ENCODE measurements at places on chromosomes 7 and 10.

GRCh38 chr10:16521311-16522016 lies at the start of gene C1QL3:
Gene C1QL3 (minus strand): TSS chr10:16521879. CDS start chr10:16521065, 814 bp downstream.
- no peak for DNase-seq

GRCh38 chr7:130947792-130948580 lies 214.0 kb upstream of the KLF14 start:
- DNase-seq, result no peak

DNA sequence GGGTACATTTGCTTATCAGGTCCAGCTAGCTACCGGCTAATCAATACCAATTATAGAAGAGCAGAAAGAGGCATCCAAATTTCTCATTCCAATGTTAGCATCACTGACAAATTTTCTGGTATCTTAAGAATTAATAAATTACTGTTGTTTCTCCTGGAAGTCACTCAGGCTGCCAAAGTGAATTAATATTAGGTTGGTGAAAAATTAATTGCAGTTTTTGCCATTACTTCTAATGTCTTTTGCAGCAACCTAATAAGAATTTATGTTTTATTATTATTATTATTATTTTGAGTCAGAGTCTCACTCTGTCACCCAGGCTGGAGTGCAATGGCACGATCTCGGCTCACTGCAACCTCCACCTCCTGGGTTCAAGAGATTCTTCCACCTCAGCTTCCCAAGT lies 979.9 kb downstream of the TYW1 start:
- DNase-seq, result no peak

DNA sequence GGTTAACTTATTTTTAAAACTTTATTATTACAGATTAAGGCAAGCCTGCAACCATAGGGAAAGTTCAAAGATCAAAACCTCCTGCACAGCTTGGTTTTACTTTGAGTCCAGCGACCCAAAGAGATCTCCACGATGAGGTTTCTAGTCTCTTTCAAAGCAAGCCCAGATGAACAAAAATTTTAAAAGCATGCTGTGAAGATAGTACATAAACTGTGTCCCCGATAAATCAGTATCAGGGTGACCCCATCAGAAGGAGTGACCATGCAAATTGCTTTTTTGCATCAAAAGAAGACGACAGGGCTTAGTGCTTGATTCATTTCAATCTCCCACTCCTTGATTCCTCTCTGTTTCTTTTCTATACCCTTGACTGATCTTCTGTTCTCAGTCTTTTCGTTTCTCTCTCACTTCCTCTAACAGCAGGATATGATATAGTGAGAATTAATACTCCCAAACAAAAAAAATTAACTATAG lies 16.0 kb upstream of the DNTT start:
- no peak for DNase-seq

DNA sequence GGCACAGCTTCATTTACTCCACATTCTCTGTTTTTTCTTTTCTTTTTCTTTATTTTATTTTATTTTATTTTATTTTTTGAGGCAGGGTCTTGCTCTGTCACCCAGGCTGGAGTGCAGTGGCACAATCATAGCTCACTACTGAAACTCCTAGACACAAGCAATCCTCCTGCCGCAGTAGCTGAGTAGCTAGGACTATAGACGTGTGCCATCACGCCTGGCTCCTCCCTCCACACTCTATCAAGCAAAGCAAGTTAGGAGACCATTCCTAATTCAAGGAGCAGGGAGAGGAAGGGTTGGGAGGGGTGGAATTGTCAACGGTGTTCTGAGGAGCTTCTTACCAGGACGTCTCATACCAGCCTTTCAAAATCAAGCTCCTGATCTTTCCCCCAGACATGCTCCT lies 52.4 kb downstream of the OAT start:
- DNase-seq, result no peak

GRCh38 chr7:137488038-137488437 lies 144.5 kb upstream of the PTN start:
- no peak for DNase-seq

DNA sequence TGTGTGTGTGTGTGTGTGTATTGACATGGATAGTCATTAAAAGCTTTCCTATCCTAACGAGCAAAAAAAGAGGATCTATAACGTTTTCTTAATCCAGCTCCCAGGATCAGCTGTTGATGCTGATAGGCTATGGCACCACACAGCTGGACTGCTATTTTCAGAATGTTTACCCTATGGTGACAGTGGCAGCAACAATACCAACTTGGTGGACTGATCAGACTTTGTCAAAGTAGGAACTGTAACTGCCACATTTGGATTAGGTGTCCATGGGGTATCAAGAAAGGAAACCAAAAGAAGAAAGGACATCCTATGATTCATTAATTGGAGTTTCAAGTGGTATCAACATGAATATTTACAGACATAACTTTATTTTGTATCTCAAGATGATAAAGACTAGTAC lies 2.7 kb upstream of the CLEC5A start:
- no peak for DNase-seq

- no peak for DNase-seq
Observed at GRCh38 chr10:70602665-70603448, at the start of gene PRF1. Gene PRF1 (minus strand): TSS chr10:70602741. CDS start chr10:70600902, 1,839 bp downstream.

DNA sequence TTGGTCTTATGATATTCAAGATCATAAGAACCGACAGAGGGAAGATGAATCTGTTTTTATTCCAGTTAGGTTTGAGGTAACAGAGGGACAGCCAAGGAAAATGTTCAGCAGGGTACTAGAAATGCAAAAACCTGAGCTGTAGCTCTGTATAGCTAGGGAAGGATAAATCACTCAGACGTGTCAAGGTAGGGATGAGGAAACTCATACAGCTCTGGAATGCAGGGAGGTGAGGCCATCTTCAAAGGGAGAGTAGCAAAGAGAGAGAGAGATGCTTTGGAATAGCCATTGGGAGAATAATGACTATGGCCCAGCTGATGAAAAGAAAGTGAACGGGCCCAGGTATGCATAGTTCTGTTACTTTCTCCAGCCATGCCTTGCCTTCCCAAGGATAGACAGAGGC lies 77.8 kb downstream of the PAX2 start:
- no peak for DNase-seq

DNA sequence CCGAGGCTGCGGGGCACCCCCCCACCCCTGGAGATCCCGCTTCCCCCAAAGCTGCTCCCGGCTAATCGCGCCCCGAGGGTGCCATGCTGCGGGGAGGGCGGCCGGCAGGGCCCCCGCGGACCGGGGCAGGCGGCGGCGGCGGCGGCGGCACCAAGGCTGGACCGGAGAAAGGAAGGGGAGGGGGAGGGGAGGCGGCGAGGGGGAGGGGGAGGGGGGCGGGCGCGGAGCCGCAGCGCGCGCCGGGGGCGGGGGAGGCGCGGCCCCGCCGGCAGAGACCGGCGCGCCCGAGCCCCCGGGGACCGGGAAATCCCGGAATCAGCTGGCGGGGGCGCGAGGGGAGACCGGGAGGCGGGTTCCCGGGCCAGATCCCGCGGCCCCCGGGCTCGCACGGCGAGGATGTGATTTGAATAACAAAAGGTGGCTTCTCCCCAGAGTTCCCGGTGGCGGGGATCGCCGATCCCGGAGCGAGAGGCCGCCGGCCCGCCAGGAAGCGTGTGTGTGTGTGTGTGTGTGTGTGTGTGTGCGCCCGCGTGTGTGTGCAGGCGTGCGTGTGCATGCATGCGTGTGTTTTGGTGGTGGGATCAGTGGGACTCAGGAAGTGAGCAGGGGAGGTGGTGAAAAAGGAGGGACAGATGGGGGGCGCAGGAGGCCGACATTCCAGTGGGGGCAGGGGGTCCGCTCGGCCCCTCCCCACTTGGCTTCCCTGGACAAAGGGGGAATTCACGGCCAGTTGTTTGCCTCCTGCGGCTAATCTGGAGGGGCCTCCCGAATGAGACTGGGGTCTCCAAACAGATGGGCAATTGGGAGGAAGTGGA lies 99.5 kb downstream of the HIP1 start:
- peak; percentile 5 for DNase-seq

- DNase-seq, result peak; percentile 17
Observed at GRCh38 chr7:105691680-105692564, 110.6 kb upstream of the EFCAB10 start.

DNA sequence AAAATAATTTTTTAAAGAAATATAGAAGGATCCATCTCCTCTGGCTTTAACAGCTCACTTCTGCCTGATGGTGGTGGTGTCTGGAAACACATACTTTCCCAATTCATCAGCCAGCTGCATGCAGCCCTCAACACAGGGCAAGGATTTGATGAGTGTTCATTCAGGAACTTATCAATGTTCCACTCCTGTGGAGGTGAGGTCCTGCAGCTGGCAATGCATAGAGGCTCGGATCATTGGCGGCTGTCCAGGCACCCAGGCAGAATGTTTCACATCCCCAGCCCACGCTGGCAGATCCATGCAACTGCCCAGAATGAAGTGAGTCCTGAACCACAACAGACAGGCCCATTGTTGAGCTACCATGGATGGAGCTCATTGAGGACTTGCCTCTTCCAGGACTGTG lies 55.2 kb upstream of the KCNMA1 start:
- DNase-seq, result no peak

- DNase-seq, result no peak
Observed at GRCh38 chr7:91240376-91240941, 23.8 kb upstream of the FZD1 start.

DNA sequence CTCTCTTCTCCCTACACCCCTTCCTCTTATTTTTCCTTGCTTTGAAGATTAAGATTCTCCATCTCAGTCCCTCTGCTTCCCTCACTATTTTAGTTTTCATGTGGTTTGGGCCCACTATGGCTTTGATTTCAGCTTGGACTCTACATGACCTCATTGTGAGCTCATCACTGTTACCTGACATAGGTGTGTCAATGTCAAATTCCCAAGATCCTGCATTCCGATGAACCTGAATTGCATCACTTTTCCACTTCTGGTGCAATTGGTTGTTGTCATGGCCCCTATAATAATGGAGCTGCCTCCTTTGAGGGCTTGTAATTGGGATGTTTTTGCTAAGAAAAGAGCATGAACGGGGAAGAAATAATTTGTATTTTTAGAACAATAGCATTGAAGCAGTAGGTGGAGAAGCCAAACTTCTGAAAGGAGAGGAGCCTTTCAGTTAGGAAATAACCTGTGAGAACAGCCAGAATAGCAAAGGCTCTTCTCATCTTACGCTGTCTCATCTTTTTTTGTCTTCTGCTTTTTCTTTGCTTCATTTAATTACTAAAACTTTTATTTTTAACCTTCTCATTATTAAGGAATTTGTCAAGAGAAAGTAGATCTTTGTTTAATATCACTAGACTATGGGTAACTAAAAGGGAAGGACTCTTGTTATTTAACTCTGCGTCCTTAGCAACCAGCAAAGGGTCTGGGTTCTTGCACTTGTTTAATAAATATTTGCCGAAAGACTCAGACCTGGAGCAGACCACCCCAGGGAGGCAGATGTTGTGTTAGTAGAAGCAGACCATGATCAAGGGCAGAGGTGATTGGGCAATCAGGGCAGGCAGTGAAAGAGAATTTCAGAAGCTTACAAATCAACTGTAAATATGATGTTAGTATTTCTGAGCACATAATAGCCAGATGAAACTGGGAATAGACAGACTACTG lies 95.4 kb downstream of the TES start:
- DNase-seq, result no peak

Data from fibroblast of skin of left quadriceps (primary cell).